ENCODE measurements at places on chromosomes 3 and 15.

GRCh38 chr3:108125153-108125543, 34.3 kb upstream of the CD47 start:
- DNase-seq: no peak

DNA sequence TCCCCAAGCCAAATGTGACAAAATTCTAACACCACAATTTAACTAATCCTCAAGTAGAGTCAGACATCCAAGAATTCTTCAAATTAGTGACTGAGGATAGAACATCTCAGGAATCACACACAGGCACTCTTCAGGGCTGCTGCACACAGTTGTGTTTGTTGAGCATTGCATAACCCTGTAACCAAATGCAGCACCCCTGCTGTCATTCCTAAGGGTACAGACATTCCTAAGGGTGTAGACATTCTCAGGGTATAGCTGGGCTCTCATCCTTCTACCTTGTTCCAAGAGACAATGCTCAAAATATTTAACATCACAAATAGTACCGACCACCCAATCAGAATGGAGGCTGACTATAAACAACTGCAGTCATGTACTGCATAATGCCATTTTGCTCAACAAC, 107.1 kb upstream of the UBE2E2 start:
- no peak for DNase-seq

- DNase-seq: no peak
Observed at GRCh38 chr15:100723315-100723801, 121.0 kb downstream of the ASB7 start.

- DNase-seq: no peak
Observed at GRCh38 chr3:125236331-125236903, 23.9 kb upstream of the SLC12A8 start.

DNA sequence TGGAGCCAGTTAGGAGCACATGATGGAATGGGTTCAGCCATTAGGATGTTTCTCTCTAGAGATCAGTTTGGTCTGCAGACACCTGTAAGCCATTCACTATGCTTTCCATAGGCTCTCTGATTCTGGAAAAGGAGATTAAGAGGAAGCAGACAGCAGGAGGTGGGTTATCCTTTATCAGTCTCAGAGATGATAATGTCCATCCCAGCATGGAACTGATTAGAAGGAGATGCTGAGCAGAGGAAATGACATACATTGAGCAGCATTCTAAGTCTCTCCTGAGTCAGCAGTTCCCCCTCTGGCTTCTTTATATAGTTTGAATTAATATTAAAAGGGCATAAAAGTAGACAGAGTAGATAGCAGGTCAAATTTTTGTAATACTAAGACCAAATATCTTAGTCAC, 591.1 kb downstream of the GBE1 start:
- DNase-seq: no peak

DNA sequence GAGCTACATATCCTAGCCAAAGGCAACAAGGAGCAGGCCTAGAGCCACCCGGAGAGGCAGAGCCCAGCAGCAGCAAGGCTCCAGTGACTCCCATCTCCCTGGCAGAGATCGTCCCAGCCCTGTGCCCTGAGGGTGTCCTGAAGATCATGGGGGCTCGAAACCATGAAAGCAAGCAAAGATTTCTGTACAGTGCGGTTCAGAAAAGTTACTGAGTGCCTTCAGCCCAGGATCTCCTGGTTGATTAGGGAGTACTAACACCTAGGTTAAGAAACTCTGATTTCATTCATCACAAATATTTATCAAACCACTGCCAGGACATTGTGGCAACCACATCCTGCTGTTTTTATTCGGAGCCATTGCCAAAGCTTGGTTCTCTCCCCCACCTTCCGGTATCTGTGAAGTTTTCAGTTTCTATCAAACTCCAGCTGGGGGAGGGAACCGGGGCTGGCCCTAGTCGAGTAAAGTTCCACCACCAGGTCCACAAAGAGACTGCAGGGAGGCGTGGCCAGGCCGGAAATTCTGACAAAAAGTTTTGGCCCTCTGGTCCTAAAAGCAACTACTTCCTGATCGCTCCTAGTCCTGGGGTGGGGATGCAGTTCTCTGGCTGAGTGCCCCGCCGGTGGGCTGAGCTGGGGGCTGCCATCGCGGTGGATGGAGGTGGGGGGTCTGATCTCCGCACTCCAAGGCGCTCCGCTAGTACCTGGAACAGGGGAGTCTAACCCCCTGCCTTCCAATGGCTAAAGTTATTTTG, 1.2 kb downstream of the RAB43 start:
- DNase-seq: peak; percentile 93

DNA sequence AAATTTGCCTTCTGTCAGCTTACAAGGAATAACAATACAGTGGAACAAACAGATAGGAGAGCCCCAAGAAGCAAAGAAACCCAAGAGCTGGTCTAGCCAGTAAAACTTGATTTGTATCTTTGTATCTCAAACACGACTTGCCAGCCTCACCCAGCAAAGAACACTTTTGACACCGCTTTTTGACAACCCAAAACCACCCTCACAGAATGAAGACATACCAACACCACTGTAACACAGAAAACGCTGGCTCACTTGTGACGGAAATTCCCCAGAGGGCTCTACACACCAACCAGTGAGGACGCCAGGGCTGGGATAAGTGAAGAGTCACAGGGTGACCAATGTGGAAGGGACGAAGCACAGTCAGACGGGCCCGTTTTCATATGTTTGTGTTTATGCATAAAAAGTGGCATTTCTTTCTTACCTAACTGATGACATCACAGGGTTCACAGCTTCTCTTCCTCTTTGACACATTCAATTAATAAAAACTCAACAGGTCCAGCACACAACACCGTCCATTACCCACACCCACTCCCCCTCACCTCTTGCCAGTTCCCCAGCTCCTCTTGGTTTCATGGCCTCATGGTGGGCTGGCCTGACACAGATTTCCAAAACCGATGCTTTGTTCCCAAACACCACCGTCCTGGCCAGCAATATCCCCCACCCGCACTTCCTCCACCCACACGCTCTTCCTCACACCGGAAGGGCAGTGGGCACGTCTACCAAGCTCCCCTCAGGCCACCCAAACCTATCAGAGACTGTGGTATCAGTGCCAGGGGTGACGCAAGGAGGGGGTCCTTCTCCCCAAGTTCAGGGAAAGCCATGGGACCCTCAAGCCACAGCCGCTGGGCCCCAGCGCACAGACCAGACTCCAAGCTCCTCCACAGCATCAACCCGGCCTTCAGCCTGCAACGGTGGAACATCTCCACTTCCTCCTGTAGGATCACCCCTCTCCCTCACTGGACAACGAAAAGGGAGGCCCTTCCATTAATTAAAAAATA, 94.2 kb downstream of the ADAMTS17 start:
- no peak for DNase-seq

All from CD4-positive, alpha-beta T cell treated with Interleukin-12 subunit alpha and Interleukin-12 subunit beta, for 1 hour (primary cell).